Neural progenitor cell (in vitro differentiated cells): ENCODE measurements at places on chromosomes 2 and 18.

DNA sequence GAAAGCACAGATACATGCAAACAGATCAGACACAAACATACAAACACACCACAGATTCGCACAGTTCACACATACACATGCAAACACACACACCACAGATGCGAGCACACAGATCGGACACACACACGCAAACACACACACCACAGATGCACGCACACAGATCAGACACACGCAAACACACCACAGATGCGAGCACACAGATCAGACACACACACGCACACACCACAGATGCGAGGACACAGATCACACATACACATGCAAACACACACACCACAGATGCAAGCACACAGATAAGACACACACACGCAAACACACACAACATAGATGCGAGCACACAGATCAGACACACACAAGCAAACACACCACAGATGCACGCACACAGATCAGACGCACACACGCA, 149.0 kb downstream of the PXDN start:
- no peak overlapping the region for H3K4me3 ChIP-seq
- H3K27ac ChIP-seq = no peak overlapping the region
- no peaks in the 10 kb centered on the region for H3K36me3 ChIP-seq
- DNase-seq = no peak

GRCh38 chr2:239926587-239927232, 98.4 kb downstream of the NDUFA10 start:
- no peaks in the 10 kb centered on the region for H3K27me3 ChIP-seq
- H3K4me1 ChIP-seq = no peaks in the 10 kb centered on the region
- no peaks in the 10 kb centered on the region for H3K36me3 ChIP-seq
- no peak for DNase-seq

DNA sequence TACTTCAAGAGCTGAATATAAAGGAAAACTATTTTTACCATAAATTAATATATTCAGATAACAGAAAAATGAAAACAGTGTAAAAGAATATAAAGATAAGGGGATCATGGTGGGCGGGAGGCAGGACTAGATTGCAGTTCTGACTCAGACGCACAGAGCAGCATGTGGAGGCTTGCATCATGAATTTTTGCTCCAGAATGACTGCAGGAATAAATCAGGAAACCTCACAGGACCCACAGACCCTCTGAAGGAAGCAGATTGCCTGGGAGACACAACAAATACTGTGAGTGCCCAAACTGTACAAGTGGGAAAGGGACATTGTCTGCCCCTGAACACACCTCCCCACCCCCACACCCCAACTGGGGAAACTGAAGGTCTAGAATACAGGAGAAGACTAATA, 19.2 kb upstream of the SIGLEC15 start:
- no peak overlapping the region for H3K4me3 ChIP-seq
- H3K36me3 ChIP-seq = no peaks in the 10 kb centered on the region
- H3K27me3 ChIP-seq = no peaks in the 10 kb centered on the region
- no peak overlapping the region for H3K27ac ChIP-seq
- no peaks in the 10 kb centered on the region for H3K4me1 ChIP-seq
- DNase-seq = no peak

DNA sequence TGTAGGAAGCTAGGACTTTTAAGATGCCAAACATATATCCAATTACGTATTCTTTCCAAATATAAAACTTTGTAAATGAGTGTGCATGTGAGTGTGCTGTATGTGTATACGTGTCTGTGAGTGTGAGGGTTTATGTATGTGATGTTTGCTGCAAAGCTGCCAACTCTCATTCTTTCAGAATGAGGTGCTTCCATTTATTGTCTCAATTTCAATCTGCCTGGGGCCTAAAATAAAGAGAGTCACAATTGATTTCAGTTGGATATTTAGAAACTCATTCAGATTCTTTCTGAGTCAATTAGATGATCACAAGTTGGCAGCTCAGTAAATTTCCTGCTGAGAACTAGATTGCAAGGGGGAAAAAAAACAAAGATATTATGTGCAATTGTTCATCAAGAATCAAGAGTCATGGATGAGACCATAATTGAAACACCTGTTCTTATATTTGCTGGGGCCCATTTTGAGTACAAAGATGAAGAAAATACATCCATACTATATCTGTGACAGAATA, 621.2 kb upstream of the ACVR2A start:
- no peaks in the 10 kb centered on the region for H3K27me3 ChIP-seq
- H3K4me1 ChIP-seq = peaks cover 21% of the 10 kb centered on the region
- no peak overlapping the region for H3K27ac ChIP-seq
- no peaks in the 10 kb centered on the region for H3K36me3 ChIP-seq
- no peak for DNase-seq

GRCh38 chr2:80002568-80003157, 301.9 kb downstream of the LRRTM1 start:
- H3K27ac ChIP-seq = no peak overlapping the region
- peaks cover 10% of the 10 kb centered on the region for H3K4me1 ChIP-seq
- no peaks in the 10 kb centered on the region for H3K27me3 ChIP-seq

GRCh38 chr2:239774142-239774462, 251.0 kb downstream of the NDUFA10 start:
- H3K27ac ChIP-seq = no peak overlapping the region
- H3K4me3 ChIP-seq = no peak overlapping the region
- H3K27me3 ChIP-seq = peaks cover 42% of the 10 kb centered on the region
- H3K4me1 ChIP-seq = no peaks in the 10 kb centered on the region
- no peak for DNase-seq

DNA sequence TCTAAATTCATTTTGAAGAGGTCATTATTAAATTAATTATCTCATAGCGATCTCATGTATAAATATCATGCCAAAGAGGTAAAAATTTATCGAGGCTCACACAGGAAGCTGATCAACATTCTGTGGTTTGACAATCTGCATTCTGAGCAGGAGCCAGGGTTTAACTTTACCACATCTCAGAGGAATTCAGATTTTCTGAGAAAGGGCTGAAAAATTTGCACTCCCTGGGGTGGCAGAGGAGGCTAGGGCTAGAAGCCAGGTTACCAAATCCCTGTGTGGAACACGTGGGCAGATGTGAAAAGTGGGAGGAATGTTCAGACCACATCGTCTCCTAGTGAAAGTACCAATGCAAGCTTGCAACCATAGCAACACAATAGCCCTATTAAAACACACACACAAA, 63.5 kb upstream of the CTLA4 start:
- H3K36me3 ChIP-seq = no peaks in the 10 kb centered on the region
- no peaks in the 10 kb centered on the region for H3K27me3 ChIP-seq
- H3K4me3 ChIP-seq = no peak overlapping the region
- no peak overlapping the region for H3K27ac ChIP-seq

DNA sequence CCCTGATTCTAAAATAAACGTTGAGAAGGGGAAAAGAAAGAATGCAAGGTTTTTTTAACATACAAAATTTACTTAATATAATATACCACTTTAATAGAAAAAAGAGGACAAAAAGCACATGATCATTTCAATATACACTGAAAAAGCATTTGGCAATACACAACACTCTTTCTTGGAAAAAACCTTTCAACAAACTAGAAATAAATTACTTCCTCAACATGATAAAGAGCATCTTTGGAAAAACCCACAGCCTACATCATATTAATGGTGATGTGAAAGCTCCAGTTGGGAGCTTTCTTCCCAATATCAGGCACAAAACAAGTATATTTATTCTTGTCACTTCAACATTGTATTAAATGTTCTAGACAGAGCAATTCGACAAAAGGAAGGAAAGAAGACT, 3.0 kb upstream of the POLR1B start:
- H3K4me1 ChIP-seq = peaks cover 8% of the 10 kb centered on the region
- no peak overlapping the region for H3K4me3 ChIP-seq
- no peak for DNase-seq

DNA sequence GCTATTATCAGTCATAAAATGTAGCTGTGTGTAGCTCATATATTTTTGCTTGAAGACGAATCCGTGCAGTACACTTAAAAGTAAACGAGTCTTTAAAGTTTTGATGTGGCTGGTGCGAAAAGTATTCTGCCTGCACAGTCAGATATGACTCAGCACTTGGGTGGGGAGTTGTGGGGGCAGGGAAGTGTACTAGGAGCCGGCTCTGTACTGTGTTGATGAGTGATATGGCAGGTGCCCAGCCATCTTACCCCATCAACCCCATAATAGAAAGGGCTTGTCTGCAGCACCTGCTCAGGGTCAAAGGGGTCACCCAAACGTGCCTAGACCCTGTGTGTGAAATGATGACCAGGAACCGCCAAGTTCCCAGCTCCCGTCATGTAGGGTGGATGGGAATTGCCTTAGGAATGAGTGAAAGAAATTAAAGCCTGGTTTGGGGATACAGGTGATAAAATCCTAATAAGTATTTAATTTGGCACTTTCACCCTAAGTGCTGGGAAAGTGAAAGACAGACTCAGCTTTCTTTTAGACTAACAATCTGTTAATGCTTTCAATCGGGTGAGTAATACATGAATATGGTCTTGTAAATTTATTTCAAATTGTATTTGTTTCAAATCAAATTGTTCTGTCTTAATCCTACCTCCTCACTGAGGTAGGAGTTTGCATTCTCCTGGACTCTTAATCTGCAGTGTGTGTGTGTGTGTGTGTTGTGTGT, 48.0 kb downstream of the BCL2L11 start:
- no peak overlapping the region for H3K27ac ChIP-seq
- no peak overlapping the region for H3K4me3 ChIP-seq
- H3K36me3 ChIP-seq = peaks cover 6% of the 10 kb centered on the region
- DNase-seq = no peak
- H3K4me1 ChIP-seq = peaks cover 8% of the 10 kb centered on the region

- H3K27ac ChIP-seq = no peak overlapping the region
- H3K4me1 ChIP-seq = no peaks in the 10 kb centered on the region
- DNase-seq = no peak
- no peak overlapping the region for H3K4me3 ChIP-seq
- H3K36me3 ChIP-seq = no peaks in the 10 kb centered on the region
Observed at GRCh38 chr2:183390109-183390508, 265.9 kb downstream of the NUP35 start.

- no peak overlapping the region for H3K4me3 ChIP-seq
- H3K36me3 ChIP-seq = peaks cover 6% of the 10 kb centered on the region
- no peak overlapping the region for H3K27ac ChIP-seq
- no peaks in the 10 kb centered on the region for H3K27me3 ChIP-seq
- no peak for DNase-seq
Observed at GRCh38 chr2:32559136-32559535, 68.7 kb upstream of the TTC27 start.

DNA sequence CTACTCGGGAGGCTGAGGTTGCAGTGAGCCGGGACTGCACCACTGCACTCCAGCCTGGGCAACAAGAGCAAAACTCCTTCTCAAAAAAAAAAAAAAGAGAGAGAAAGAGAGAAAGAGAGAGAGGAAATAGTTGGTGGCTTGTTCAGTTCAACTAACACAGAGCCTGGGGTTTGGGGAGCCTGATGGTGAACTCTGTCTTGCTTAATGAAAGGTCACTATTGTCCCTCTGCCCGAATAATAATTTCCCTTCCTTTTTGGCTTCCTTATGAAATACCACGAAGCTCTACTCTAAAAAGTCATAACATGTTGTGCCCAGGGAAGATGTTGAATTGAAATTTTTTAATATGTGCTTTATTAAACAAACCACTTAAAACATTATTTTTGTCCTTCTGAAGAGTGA, 17.3 kb downstream of the BCL2 start:
- no peaks in the 10 kb centered on the region for H3K27me3 ChIP-seq
- no peak overlapping the region for H3K4me3 ChIP-seq
- no peak overlapping the region for H3K27ac ChIP-seq
- no peak for DNase-seq
- no peaks in the 10 kb centered on the region for H3K36me3 ChIP-seq
- peaks cover 8% of the 10 kb centered on the region for H3K4me1 ChIP-seq

DNA sequence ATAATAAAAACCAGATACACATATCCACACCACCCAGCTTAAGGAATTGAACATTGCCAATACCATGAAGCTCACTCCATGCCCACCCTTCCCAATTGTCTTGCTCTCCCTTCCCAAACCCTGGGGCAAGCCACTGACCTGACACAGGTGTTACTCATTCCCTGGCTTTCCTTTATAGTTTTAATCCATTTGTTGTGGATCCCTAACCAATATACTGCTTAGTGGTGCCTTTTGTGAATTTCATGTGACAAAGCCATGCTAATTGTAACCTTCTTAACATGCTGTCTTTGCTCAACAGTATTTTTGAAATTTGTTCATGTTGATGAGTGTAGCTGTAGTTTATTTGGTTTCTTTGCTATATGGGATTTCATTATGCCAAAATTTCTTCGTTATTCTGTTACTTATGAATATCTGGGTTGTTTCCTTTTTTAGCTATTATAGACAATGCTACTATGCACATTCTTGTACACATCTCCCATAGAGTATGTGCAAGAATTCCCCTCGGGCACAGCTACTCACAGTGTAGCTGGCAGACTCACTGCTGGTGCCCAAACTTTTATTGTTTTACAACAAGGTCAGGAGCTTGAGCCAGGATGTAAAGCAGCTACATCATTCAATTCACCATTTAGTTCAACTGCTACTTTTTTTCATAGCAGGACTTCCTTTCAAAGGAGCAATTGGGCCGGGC, 90.8 kb upstream of the ATL2 start:
- H3K27me3 ChIP-seq = no peaks in the 10 kb centered on the region
- no peaks in the 10 kb centered on the region for H3K4me1 ChIP-seq
- no peak overlapping the region for H3K4me3 ChIP-seq
- no peaks in the 10 kb centered on the region for H3K36me3 ChIP-seq
- no peak overlapping the region for H3K27ac ChIP-seq

DNA sequence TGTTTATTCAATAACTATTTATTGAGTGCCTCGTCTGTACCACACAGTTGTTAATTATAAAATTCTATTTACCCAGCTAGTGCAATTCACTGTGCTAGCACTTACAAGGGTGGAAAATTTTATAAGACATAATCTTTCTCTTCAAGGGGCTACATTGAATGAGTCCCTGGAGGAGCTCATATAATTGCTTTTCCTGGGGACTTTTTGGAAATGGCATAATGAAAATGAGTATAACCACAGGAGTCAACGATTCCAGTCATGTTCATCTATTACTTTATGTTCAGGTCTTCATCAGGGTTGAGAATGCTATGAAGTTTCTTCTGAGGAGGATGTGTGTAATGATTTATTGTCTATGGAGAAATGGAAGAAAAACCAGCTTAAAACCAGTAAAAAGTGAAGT, 52.9 kb upstream of the TMEM200C start:
- no peak overlapping the region for H3K27ac ChIP-seq
- H3K27me3 ChIP-seq = no peaks in the 10 kb centered on the region
- H3K36me3 ChIP-seq = no peaks in the 10 kb centered on the region
- H3K4me1 ChIP-seq = peaks cover 5% of the 10 kb centered on the region
- H3K4me3 ChIP-seq = no peak overlapping the region

GRCh38 chr2:238700117-238700457, 147.8 kb upstream of the TWIST2 start:
- H3K27me3 ChIP-seq = no peaks in the 10 kb centered on the region
- H3K4me3 ChIP-seq = no peak overlapping the region
- H3K27ac ChIP-seq = no peak overlapping the region
- DNase-seq = no peak
- no peaks in the 10 kb centered on the region for H3K36me3 ChIP-seq
